ENCODE measurements at places on chromosomes 2 and 18.

- DNase-seq: peak; percentile 94
Observed at GRCh38 chr2:96157649-96158553, 12.7 kb upstream of the DUSP2 start.

GRCh38 chr2:76567478-76567877 lies 856.8 kb upstream of the GCFC2 start:
- no peak for DNase-seq

DNA sequence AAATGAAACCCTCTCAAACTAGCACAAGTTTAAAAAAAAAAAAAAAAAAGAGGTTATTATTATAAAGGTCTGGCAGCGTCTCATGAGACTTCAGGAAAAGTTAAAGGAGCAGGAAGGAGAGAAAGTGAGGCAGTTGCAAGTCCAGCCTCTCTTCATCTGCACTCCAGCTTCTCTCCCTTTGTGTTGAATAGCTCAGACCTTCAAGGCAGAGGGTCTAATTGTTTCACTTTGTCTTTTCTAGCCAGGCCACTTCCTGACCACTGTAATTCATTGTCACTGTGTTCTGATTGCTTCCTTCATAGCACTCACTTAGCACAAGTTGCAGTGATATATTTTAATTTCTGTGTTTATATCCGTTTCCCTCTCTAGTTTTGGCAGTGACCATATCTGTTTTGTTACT lies 99.9 kb downstream of the SPATS2L start:
- no peak for DNase-seq

DNA sequence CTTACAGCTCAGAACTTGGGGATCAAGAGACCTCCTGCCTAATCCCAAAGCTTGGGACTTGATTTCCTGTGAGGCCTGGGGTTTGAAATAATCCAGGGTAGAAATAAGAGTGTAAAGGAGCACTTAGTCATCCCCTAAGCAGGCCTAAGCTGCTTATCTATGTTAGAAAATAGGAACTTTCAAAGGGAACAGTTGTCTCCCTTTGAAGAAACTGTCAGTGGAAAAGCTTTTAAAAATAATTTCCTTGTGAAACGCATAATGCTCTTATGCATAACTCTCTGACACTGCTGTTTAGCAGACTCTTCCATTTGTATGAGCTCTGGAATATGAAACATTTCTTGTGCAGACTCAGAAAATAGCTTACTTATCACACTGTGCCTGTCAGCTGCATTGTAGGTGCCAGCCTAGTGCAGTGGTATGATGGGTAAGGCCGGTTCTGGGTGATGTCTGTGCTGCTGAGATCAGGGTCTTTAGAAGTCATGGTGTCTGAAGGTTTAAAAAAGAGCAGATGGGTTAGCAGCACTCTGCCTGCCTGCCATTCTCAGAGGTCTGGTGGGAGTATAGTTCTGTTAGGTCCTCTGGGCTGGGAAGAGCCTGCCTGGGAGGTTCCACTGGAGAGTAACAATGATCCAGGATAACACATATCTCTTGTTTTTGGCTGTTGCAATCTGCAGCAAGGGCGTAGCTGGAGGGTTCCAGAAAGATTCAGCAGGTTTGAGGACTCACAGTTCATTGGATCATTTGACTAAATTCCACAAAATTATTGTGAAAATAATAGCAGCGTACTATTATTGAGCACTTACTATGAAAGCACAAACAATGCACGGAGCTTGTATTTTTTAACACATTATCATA lies 283.2 kb upstream of the MEX3C start:
- no peak for DNase-seq

DNA sequence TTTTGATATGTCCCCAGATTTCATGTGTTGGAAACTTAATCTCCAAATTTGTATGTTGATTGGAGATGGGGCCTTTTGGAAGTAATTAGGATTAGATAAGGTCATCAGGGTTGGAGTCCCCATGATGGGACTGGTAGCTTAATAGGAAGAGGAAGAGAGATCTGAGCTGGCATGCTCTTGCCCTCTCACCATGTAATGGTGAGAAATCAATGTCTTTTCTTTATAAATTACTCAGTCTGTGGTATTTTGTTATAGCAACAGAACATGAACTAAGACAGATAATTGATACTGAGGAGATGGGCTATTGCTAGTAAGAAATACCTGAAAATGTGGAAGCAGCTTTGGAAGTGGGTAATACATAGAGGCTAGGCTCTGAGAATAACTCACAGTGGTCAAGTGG lies 48.0 kb downstream of the CDC42EP3 start:
- no peak for DNase-seq

GRCh38 chr18:66129248-66129647 lies 378.4 kb downstream of the CDH7 start:
- DNase-seq: no peak

- DNase-seq: no peak
Observed at GRCh38 chr2:16682431-16683118, 16.9 kb upstream of the CYRIA start.

- peak; percentile 2 for DNase-seq
Observed at GRCh38 chr18:80159713-80160636, 50.9 kb downstream of the ADNP2 start.

DNA sequence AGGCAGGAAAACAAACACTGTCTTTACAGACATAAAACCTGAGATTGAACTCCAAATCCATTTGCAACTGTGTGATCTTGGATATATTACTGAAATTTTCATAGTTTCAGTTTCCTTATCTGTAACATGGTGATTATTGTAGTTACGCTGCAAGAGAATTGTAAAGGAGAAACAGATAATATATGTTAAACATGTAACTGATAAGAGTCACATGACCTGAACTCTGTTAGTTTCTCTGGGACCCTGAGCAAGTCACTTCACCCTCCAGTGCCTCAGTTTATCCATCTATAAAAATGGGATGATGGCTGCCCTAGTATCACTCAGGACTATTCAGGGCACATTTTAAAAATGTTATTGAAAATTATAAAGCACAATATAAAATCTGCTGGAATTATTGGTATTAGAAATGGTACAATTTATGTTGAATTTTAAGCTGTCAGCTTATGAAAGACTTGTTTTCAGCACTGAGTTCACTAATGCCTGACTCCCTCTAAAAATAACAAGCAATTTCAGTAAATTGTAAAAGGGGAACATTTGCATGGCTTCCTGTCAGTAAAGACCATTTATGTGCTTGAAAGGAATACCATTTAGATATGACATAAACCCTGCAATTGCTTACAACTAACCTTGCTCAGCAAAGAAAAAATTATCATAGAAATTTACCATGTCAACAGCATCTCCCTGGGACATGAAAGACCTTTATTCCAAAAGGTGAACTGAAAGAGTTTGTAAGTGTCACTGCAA lies 393.5 kb downstream of the RAD51AP2 start:
- no peak for DNase-seq

- DNase-seq: no peak
Observed at GRCh38 chr2:109726379-109727270, 67.5 kb upstream of the RGPD5 start.

GRCh38 chr18:54223568-54224241 lies 764 bp downstream of the MBD2 start:
- DNase-seq: peak; percentile 43

DNA sequence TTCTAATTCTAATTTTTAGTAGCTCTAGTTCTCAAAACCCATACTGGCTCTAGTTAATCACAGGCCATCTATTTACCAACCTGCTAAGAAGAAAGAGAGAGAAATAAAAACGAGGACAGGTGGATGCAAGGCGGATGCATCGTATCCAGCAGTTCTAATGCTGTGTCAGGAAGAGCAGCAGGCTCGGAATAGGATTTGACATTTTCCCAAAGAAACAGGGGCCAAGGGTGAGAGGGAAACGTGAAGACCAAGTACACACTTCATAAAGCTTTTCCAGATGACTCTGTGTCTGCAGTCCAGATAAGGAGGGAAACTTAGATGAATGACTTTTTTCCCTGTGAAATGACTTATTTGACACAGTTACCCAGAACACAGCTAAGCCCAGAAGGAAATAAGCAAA lies 117.5 kb downstream of the ESCO1 start:
- no peak for DNase-seq

DNA sequence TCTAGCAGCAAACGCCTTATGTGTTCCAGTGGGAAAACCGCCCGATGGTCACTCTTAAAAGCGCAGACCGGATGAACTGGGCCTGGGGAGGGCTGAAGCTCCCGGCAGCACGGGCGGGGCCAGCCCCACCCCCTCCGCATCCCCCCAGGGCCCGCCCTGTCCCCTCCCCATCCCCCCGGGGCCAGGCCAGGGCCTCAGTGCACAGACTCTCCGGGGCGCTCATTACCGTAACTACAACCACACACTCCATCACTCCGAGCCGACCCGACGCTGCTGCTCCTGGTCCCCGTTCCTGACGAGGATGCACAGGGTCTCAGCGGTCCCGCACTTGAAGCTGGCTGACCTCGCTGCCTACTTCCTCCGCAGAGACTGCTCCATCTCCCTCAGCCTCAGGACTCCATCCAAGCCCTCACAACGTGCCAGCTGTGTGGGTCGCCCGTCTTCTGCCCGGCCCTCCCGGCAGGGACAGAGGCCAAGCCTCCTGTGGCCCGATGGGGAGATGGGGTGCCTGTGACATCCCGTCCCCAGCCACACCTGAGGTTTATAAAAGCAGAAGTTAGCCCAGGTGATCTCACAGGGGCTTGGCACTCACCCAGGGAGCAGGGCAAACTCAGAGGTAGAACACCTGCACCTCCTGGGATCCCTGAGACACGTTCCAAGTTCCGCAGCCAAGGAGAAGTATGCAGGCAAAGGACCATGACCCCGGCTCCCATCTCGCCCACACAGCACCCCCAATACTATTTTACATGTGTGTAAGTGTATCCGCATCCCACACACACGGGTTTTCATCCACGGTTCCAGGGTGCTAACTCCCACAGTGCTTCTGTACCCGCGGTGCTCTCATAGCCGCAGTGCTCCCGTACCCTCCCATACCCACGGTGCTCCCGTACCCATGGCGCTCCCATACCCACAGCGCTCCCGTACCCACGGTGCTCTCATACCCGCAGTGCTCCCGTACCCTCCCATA lies 36.0 kb downstream of the SLC66A2 start:
- no peak for DNase-seq

- DNase-seq: no peak
Observed at GRCh38 chr2:45953376-45954027, 302.0 kb downstream of the PRKCE start.

- peak; percentile 26 for DNase-seq
Observed at GRCh38 chr2:237471438-237472186, 15.4 kb upstream of the MLPH start.

DNA sequence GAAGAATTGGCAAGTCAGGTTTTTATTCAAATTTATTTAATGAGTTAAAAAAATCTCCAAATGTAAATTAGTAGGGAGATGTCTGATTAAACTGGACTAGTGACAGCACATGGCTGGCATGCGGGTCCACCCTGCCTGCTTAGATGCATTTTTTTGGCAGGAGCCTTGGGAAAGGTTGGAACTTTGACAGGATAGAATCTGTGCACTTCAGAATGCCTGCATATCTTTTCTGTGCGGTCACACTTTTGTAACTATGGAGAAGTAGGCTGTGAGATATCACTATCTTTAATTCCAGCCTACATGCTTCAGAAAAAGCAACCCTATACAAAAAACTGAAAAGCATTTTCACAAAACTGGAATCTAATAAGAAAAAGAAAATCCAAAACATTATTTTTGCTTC lies 317.8 kb downstream of the MBD2 start:
- no peak for DNase-seq

DNA sequence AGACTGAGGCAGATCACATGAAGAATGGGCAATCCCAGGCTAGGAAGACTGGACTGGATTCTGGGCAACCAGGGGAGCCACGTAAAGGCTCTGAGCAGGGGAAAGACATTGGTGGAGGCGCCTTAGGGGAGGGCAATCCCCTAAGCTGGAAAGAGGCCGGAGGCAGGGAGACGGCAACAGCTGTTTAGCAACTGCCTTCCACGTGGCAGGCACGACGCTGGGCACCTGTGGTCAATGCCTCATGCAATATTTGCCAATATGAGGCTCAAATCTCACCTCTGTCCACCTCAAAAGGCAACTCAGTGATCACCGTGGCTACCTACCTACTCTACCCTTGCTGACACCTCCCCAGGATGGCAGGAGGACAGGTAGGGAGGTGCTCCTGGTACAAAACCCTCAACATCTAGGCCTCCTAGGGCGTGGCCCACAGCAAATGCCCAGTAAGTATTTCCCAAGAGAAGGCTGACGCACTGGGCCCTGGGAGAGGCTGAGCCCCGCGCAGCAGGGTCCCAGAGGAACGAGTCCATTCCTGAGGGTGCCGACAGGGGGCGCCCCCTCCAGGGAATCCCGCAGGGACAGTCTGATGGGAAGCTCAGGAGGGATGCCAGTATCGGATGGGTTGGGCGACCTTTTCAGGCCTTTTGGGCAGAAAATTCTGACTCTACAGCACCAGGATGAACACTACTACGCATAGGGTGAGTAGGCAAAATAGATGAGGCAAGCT lies 8.9 kb downstream of the BOLA3 start:
- DNase-seq: no peak

- no peak for DNase-seq
Observed at GRCh38 chr2:36706021-36706876, 9.7 kb downstream of the VIT start.

DNA sequence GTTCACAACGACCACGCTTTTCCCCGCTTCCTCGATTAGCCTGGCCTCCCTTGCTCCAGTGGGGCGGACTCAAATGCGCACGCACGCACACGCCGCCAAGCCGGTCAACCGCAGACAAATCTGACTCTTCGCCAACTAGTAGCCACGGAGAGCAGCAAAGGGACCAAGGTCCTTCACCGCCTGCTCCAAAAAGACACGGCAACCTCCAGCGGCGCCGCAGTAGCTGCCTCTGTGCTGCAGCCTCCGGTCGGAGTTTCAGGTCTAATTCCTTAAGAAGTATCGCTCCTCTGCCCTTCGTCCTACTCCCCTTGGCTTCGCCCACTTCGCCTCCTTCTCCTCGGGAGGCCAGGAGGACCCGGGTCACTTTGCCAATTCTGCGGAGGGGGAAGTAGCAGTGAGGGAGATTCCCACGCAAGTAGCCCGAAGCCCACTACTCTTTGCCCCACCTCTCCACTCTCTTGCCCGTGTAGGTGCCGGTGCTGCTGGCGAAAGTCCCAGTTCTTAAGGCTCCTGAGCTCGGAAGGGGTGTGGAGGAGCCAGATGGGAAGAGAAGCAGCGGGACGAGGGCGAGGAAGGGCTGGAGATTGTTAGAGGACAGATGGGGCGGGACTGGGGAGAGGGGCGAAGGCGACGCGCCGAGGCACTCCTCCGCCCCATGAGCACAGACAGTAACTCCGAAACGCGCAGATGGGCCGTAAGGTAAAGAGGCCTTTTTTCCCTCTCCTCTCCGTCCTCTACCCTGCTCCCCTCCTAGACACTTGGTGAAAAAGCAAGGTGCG lies 615 bp downstream of the AKAIN1 start:
- no peak for DNase-seq
